Fibroblast of skin of left quadriceps (primary cell): ENCODE measurements at places on chromosomes 7 and 10.

DNA sequence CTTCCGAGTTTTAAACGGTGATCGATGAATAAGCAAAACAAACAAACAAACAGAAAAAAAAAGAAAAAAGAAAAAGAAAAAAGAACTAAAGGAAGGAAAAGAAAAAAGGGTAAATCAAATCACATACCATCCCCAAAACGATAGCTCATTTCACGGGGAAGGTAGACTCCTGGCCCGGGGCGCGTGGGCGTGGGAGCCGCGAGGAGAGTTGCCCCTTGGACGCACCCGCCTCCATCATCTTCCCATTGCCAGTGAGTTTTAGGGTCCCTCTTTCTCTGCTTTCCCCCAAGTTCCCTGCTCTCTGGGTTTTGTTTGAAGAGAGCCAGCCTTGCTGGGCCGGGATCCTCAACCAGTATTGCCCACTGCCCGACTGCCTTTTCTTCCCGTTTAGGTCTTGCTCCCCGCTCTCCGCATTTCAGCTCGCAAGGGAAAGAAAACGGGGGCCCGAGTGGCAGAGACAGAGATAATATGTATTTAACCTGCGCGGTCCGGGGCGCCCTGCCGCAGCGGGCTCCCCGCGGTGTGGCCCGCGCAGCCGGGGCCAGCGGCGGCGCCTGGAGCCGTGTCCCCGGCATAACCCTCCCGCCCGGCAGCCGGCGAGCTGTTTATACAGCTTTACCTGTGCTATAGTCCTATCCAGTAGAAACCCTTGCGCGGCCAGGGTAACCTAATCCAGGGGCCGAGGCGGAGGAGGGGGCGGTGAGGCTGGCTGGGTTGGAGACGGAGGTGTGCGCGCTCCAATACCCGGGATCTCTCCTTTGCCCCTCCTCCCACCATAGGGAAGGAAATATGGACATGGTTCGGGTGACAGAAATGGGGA, 5.2 kb upstream of the GATA3 start:
- DNase-seq, result no peak

DNA sequence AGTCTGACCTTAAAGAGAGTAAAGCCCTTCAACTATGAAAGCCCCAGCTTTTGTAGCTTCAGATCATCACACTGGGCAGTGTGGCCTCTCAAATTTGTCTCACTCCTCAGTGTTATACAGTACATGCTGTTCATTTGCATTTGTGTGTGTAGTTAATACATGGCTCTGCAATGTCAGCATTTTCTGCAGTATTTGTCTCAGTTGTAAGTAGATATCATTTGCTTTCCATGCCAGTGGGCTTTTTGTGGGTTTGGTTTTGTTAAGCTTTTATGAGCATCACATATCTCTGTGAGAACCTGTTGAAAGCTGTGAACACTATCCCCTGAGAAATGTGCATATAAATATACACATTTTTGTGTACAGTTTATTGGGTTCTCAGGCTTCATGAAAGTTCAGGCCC, 57.0 kb downstream of the ZNF277 start:
- DNase-seq, result no peak

- DNase-seq, result no peak
Measured at GRCh38 chr7:149772241-149772955, 990 bp downstream of the ZNF467 start.

- DNase-seq, result no peak
Measured at GRCh38 chr10:118259288-118259906, 82.7 kb downstream of the FAM204A start.

- DNase-seq, result no peak
Measured at GRCh38 chr10:46098386-46098785, 52.3 kb upstream of the MSMB start.

DNA sequence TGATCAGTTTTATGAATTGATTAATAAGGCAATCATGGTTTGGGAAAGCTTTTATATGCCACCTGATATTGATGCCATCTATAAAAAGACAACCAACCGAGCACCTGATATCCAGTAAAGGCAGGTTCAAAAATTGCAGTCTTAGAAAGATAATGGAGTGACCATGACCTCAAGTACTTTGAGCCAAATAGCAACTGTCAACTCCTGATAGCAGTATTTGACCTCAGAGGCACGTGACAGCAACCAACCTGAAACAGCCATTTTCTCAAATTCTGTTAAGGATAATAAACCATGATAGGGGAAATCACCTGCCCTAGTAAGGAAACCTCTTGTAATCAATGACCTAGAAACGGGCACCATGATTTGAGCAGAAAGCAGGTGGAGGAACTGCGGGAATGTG, 77.1 kb upstream of the NFE2L3 start:
- DNase-seq, result no peak

DNA sequence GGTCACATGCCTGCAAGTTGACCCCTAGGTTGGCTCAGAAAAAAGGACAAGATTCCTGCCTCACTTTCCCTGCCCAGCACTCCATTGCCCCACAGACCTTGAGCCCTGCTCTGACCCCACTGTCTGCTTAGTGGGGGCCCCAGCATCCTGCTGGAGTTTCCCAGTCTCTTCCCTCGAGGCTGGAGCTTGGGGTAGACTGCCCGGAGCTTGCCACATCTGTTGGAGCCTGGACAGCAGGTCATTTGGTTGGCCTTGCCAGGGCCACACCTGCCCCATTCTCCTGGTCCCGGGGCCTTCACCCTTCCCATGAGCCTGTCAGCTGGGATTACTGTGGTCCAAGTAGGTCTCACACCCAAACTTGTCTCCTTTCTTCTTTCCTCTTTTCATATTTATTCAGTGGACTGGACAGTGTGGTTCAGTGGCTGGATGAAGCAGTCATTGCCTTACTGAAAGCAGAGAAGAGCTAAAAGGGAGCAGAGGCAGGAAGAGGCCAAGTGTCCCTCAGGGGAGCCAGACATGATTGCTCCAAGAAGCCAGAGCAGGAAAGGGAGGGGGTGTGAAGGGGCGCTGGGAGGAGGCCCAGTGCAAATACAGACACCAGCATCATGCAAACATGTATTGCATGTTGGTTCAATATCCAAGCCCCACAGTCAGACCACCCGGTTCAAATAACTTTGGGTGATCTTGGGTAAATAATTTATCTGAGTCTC, 56.2 kb upstream of the CACUL1 start:
- DNase-seq, result no peak
